ENCODE measurements at places on chromosomes 3 and 15.
A peak's percentile ranks its signal among the peaks of the same experiment; 100 is the strongest.

- DNase-seq: peak; percentile 68
Observed at GRCh38 chr3:174480767-174481166, 378.4 kb upstream of the NAALADL2 start.

DNA sequence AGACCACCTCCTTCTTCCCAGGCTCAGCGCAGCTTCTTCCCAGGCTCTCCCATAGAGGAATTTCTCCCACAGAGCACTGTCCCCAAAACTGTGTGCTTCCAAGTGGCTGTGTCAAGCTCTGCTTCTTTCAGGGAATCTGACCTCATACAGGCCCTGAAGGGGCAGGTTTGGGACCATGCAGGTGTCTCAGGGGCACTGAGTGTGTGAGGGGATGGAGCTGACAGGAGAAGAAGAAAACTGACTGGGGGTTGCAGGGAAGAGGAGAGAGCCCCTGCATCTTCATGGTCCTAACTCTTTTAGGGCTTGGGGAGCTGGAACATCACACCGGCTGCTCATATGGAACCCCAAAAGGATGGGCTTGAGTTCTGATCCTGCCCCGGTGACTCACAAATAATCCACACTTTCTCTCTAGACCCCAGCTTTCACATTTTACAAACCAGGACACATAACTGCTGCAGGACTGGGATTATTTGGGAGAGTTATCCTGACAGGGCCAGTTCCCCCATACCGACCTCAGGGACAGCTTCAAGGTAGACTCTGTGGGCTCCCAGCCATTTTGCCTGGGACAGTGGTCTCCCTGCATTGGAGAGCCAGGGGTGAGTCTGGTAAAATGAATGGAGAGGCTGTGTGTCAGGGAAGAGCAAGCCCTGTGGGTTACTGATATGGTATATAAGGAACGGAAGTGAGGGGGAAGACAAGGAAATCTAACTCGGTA, 316.1 kb downstream of the TLE3 start:
- no peak for DNase-seq

GRCh38 chr15:39498629-39499028, 82.2 kb upstream of the THBS1 start:
- DNase-seq: no peak

- no peak for DNase-seq
Observed at GRCh38 chr15:29785642-29786041, 36.6 kb downstream of the TJP1 start.

DNA sequence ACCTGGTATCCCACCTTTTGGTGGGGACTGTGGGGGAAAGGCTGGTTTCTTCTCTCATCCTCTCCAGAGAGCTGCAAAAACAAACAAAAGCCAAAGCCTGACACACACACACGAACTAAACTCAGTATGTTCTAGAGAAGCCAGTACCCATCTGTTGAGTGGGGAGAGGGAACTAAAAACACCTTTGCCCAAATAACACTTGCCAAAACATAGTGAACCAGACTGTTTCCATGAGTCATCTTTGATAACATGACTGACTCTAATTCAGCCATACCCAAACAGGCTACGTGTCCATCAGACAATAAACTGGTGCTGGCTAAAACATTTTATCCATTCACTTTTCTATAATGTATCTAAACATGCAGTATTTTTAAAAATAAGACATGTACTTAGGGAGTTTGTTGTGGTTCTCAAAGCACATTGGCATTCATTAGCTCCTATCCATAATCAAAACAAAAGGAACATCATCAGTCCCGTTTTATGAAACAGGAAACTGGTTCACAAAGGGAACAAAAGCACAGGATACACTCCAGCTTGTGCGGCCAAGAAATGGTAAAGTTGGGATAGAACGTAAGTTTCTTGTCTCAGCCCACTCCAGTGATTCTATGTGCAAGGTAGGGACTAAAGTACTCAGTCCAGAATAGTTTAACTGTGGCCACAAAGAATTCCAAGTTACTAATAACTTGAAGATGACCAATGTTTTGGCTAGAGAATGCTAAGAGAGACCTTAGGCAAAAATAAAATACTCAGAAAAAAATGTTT, 16.1 kb downstream of the LYSMD2 start:
- DNase-seq: no peak

- DNase-seq: no peak
Observed at GRCh38 chr3:17028363-17028762, 143.6 kb downstream of the PLCL2 start.

- no peak for DNase-seq
Observed at GRCh38 chr3:183212096-183212495, 41.0 kb upstream of the B3GNT5 start.

- peak; percentile 29 for DNase-seq
Observed at GRCh38 chr3:67791620-67792019, 137.2 kb upstream of the SUCLG2 start.

- DNase-seq: no peak
Observed at GRCh38 chr3:70647094-70647493, 334.7 kb upstream of the MDFIC2 start.

DNA sequence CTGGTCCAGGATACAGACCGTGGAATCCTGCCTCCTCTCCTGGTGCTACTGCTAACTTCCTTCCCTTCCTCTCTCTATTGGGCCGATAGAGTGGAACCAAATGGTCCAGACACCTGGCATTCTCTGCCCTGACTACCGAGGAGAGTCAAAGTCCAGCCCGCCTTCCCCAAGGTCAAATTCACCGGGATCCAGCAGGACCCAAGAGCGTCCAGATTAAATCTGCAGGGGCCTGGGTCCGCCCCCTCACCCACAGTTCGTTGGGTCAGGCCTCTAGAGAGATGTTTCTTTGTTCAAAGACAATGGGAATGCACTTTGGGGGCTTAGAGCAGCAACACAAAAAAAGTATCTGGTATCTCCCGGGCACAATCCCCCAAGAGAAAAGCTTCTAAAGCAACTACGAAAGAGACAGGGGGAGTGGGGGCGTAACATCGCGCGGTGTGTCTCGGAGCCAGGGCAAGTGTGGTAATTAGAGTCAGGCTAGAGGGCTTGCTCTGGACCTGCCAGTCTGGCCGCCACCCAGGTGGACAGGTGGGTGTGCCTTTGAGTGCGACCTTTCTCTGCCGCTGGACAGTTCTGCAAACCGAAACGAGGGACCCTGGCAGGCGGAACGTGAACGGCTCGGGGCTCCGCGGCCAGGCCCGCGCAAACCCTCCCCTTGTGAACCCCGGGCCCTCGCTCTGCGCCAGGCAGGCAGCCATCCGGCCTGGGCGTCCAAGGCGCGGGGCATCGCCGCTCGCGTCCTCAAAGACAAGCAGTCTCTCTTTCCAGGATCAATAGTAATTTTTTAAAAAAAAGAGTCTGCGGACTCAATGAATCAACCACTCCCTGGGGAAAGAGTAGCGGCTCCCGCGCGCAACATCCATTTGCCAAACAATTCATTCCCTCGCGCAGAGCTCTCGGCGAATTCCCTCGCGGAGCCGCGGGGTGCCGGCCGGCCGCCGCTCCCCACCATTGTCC, 806 bp downstream of the KLHL25 start:
- DNase-seq: no peak

- DNase-seq: no peak
Observed at GRCh38 chr3:73669260-73669659, 44.5 kb upstream of the PDZRN3 start.

DNA sequence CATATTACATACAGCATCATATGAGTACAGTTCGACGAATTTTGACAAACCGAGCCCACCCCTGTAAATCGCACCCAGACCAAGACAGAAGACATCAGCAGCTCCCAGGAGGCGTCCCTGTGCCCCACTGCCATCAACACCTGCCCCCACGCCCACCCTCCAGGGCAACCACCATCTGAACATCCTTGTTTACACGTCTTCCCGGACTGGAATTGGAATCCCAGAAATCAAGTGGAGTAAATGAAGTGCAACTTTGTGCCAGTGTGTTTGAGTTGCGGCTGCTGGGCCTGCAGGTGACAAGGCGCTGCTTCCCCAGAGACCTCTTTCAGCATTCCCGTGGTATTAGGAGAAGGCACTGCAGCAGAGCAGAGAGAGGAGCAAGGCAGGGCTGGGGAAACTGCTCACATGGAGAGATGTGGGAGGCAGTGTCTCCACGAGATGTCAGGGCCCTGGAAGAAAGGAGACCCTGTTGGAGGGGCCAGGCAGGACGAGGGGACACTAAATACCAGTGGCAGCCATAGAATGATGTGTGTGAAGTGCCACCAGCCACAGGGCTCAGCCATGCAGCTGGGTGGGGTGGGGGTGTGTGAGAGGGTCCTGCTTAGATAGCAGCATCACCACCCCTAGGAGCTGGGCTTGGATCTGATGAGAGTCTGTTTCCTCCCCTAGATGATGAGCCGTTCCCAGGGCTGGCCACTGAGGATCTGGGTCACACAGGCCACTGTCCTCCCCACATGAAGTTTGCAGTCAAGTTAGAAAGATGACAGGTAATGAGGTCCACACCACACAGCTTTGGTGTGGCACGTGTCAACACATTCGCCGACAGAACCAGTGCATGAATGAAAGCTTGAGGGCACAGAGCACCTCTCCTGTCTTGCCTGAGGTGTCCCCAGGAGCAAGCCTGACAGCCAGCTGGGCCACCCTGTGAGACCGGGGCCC, 33.4 kb upstream of the PCSK6 start:
- no peak for DNase-seq

DNA sequence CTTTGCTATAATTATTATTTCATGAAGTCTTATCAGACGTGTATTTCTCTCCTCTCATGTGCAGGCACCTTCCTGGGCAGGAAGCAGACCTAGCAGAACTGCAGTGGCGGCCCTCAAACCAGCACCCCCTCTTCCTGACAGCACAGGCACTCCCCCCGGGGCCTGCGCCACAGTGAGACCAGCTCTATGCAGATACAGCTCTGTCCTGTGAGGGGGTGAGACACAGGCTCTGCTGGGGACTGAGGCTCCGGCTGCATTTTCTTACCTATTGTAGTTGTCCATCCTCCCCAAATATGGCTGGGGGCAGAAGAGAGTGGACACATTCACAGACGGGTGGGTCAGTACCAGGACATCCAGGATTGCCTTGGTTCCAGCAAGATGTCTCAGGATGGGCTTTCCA, 5.0 kb downstream of the CISH start:
- DNase-seq: no peak

GRCh38 chr3:72335458-72336095, 512.7 kb downstream of the SHQ1 start:
- DNase-seq: no peak

DNA sequence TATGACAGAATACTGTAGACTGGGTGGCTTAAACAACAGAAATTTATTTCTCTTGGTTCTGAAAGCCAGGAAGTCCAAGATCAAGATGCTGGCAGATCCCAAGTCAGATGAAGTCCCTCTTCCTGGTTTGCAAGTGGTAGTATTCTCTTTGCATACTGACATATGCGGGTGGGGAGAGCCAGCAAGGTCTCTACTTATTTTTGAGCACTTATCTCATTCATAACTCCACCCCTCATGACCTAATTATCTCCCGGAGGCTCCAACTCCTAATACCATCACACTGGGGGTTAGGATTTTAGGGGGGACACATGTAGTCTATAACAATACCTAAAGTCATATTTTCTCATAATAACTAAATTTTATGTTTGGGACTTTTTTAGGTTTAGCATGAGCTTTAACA, 65.3 kb downstream of the BLM start:
- no peak for DNase-seq

DNA sequence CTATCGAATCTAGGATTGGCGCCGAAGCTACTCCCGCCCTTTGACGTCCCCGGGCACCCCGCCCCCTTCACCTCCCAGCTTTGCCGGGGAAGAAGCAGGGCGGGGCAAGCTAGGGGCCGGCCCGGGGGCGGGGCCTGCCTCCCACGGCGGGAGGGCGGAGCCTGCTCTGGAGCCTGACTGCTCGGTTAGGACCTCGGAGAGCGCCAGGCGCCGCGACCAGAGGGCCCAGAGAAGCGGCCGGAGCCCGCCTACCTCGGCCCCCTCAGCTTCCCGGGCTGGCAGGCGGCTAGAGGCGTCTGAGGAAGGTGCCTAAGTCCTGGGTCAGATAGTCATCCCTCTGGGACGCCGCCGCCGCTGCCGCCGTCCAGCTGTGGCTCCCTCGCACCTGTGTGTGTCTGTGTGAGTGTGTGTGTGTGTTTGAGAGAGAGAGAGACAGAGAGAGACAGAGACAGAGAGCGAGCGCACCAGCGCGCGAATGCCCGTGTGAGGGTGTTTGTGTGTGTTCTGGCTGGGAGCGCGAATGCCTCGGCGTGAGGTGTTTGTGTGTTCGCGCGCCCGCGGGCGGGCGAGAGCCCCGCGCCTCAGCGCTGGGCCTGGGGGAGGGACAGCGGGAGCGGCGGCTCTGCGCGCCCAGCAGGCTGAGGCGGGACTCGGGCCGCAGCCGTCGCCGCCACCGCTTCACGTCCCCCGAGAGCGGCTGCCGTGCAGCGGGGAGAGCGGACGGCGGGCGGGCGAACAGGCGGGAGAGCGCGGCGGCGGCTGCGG, at the start of gene STXBP5L:
Gene STXBP5L (plus strand): TSS at position 176 of the 765 bp plus-strand sequence. CDS start 1,374 bp downstream, outside the sequence.
- peak; percentile 55 for DNase-seq

DNA sequence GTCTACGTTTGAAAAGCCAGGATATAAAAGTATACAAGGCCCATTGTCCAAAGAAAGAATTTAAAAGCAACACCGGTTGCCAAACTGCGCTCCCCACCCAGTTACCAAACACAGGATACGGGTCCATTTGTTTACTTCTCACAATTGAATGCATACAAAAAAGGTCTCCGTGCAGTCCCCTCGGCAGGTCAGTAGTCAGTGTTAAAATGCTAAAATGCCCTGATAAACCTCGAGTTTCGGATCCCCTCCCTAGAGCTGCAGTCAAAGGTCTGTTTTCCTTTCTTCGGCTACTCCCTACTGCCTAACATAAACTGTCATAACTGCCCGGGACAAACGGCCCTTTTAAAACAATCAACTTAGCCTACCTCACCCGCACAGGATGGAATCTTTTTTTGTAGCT, 534.6 kb downstream of the FOXP1 start:
- DNase-seq: no peak

GRCh38 chr3:78204977-78205376, 1165.1 kb downstream of the ROBO2 start:
- peak; percentile 40 for DNase-seq

- no peak for DNase-seq
Observed at GRCh38 chr3:129061023-129061887, 676 bp downstream of the GP9 start.

DNA sequence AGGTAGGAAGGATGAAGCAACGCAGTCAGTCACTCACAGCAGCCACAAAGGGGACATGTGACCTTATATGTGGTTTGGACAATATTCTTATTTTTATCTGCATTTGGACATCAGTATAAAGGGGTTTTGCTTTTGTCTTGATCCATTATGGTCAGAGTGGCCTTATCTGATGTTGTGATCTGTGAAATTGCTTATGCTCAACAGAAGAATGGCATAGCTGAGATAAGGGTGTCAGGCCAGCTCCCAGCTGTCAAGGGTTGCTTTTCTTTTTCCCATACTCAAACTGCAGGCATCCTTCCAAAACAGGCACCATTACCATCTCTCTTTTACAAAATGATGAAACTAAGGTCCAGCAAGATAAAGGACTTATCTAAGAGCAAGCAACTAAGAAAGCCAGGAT, 28.1 kb downstream of the DCLK3 start:
- DNase-seq: no peak

GRCh38 chr3:101544161-101544850, 17.4 kb upstream of the TRMT10C start:
- DNase-seq: no peak

DNA sequence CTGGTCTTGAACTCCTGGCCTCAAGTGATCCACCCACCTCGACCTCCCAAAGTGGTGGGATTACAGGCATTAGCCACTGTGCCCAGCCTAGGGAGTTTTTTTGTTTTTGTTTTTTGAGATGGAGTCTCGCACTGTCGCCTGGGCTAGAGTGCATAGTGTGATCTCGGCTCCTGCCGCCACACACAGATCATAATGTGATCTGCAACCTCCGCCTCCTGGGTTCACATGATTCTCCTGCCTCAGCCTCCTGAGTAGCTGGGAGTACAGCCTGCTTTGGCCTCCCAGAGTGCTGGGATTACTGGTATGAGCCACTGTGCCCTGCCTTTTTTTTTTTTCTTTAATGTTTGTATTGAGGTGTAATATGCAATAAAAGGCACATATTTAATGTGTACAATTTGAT, 78.2 kb downstream of the SMAD3 start:
- no peak for DNase-seq
